ENCODE measurements at places on chromosomes 5 and 9. TPM values are rescaled to one million over a fixed set of nuclear protein-coding genes. Genes with fewer than 3 reads are reported as not detected.

KCNV2 gene
- not detected for total RNA-seq

FRMPD1 gene
- 0.82 TPM for total RNA-seq

PCDHGA10 gene
- total RNA-seq = 3.1 TPM

DNA sequence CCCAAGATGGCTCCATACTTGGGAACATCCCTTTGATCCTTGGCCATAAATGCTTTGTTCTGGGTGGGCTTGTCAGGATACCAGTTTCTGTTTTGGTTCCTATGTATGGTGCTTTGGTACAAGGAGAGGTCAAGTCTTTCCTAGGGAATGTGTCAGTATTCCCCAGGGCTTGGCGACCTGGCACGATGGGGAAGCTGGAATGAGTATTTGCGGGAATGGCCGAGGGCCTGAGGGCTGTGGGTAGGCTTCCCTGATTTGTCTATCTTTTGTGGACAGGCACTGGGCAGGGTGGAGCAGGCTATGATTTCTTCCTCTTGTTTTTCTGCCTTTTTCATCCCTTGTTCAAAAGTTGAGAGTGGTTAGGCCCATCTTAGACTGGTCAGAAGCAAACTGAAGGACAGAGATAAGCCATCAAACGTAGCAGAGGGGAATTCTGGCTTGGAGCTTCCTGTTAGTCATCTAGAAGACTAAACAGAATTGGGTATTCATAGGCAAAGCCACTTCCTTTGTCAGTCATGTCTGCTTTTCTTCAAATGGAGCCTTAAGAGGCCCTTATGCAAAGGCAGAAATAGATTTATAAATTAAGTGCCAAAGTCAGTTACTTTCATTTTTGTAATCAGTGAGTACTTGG, 13.7 kb downstream of the DOCK2 start:
- no peak for DNase-seq

DNA sequence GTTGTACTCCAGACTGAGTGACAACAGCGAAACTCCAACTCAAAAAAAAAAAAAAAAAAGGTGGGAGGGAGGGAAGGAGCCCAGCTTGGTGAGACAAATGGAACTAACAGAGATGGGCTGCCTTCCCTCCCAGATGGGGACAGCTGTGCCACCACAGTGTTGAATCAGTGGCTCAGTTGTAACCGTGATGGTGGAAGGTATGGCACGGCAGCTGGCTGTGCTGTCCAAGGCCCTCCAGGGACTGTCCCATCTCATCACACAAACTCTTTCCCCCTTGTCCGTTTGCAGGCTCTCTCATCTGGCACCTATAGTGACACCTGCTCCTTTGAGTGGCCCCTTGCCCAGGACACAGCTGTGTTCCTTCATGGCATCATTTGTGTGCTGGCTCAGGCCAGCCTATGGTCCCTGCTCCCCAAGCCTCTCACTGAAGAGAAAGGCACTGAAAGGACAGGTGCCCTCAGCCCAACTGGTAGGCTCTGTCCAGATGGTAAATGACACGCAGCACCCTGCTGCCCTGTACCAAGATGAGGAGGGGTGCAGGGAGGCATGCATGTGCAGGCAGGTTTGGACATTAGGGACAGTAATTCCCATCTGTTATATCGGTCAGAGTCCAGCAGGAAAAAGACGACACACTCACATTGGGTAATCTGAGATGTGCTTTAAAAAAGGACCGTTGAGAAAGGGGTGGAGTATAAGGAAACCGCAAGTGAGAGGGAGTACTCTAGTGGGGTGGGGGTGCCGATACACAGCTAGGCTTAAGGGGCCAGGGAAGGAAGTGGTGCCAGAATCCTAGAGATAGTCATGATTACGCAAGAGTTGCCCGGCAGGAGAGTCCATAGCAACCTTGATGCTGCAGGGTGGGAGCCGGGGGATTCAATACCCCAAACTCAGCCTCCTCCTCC, 4.3 kb downstream of the SMIM33 start:
- peaks cover 58% of the 10 kb centered on the region for H3K4me1 ChIP-seq
- peaks cover 44% of the 10 kb centered on the region for H3K36me3 ChIP-seq
- no peaks in the 10 kb centered on the region for H3K27me3 ChIP-seq
- no peak for DNase-seq
- peak overlapping the region; percentile 13 for H3K27ac ChIP-seq

GRCh38 chr5:107801061-107801460, 130.3 kb upstream of the EFNA5 start:
- DNase-seq = no peak
- H3K4me1 ChIP-seq = no peaks in the 10 kb centered on the region
- H3K36me3 ChIP-seq = no peaks in the 10 kb centered on the region
- no peak overlapping the region for H3K4me3 ChIP-seq
- no peak overlapping the region for H3K27ac ChIP-seq

- no peak for DNase-seq
- no peaks in the 10 kb centered on the region for H3K36me3 ChIP-seq
- no peak overlapping the region for H3K4me3 ChIP-seq
- peak overlapping the region; percentile 21 for H3K27ac ChIP-seq
- peaks cover 14% of the 10 kb centered on the region for H3K4me1 ChIP-seq
- H3K27me3 ChIP-seq = no peaks in the 10 kb centered on the region
Observed at GRCh38 chr9:134544388-134545214, 97.0 kb upstream of the COL5A1 start.

Measured in right atrium auricular region (tissue), 2 donors.